Suppressor macrophage (primary cell): ENCODE measurements at places on chromosomes 3 and 15.

DNA sequence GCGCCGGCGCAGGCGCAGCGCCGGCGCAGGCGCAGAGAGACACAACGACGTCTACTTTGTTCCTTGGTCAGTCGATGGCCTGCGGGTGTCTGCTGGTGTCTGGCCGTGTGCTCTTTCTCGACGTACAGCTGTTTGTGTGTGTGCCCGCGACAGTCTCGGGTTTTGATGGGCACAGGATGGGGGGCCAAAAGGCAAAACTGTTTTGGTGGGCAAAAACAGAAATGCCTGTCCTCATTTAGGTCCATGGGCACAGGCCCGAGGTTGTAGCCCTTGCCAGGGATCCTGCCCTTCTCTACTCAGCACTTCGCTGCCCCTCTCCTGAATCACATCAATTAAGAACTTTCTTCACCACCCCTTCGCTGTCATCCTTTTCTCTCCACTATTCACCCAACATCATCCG is 184.8 kb upstream of the CHL1 start:
- DNase-seq: no peak

DNA sequence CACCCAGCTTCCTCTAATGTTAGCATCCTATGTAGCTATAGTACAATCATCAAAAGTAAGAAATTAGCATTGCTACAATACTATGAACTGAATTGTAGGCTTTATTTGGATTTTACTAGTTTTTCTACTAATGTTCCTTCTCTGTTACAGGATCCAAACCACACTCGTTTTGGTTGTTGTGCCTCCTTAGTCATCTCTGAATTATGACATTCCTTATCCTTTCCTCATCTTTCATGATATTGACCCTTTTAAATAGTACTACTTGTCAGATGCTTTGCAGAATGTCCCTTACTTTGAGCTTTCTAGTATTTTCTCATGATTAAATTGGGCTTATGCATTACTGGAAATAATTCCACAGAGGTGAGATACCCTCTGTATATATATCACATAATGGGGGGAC is 265.4 kb downstream of the VPS13C start:
- DNase-seq: no peak

- no peak for DNase-seq
Measured at GRCh38 chr15:41584636-41585126, 25.7 kb downstream of the TYRO3 start.

DNA sequence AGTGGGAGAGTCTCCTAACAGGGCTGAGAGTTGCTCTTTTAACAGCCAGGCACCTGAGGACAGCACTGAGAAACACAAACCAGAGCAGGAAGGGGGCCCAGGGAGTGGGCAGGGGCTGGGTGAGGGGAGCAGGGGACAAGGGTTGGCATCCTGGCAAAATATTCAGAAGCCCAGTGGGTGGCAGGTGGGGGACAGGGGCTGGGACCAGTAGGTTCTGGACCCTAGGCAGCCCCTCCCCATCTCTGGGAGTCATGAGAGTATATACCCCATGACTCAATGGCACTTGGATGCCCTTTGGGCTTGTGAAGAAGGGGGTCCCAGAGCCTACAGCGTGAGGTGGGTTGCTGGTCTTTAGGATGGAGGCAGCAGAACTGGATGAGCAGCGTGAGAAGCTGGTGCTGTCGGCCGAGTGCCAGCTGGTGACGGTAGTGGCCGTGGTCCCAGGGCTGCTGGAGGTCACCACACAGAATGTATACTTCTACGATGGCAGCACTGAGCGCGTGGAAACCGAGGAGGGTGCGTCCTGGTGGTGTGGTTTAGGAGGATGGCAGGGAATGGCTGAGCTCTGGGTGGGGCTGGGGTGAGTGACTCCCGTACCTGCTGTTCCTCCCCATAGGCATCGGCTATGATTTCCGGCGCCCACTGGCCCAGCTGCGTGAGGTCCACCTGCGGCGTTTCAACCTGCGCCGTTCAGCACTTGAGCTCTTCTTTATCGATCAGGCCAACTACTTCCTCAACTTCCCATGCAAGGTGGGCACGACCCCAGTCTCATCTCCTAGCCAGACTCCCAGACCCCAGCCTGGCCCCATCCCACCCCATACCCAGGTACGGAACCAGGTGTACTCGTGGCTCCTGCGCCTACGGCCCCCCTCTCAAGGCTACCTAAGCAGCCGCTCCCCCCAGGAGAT is 24.2 kb downstream of the NBEAL2 start:
- DNase-seq: peak; percentile 2

- DNase-seq: no peak
Measured at GRCh38 chr3:31364711-31365110, 168.0 kb upstream of the STT3B start.

- peak; percentile 84 for DNase-seq
Measured at GRCh38 chr3:161215185-161215584, 5.9 kb upstream of the NMD3 start.

GRCh38 chr3:46477145-46477544 is 12.4 kb upstream of the LTF start:
- DNase-seq: no peak

GRCh38 chr15:85926834-85927233 is 132.1 kb upstream of the KLHL25 start:
- no peak for DNase-seq

DNA sequence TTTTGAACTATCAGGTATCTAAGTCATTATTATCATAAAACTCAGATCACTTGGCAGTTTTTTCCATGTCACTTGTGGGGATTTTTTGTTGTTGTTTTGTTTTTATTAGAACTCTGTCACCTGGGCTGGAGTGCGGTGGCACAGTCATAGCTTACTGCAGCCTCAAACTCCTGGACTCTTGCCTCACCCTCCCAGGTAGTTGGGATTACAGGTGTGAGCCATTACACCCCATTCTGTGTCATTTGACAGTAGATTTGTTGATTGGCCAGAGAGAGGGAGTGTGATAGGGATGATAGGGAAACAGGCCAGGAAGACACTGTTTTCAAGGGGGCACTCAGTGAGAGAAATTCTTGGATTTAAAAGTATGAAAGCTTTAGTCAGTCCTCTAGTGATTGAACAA is 54.7 kb upstream of the SCAANT1 start:
- DNase-seq: no peak

GRCh38 chr3:58305882-58306711 is at the start of the genes HTD2 and RPP14:
Gene HTD2 (plus strand): TSS chr3:58306520. CDS start chr3:58317614, 11,094 bp downstream.
Gene RPP14 (plus strand): TSS chr3:58306245. CDS start chr3:58310330, 4,085 bp downstream.
- peak; percentile 100 for DNase-seq

DNA sequence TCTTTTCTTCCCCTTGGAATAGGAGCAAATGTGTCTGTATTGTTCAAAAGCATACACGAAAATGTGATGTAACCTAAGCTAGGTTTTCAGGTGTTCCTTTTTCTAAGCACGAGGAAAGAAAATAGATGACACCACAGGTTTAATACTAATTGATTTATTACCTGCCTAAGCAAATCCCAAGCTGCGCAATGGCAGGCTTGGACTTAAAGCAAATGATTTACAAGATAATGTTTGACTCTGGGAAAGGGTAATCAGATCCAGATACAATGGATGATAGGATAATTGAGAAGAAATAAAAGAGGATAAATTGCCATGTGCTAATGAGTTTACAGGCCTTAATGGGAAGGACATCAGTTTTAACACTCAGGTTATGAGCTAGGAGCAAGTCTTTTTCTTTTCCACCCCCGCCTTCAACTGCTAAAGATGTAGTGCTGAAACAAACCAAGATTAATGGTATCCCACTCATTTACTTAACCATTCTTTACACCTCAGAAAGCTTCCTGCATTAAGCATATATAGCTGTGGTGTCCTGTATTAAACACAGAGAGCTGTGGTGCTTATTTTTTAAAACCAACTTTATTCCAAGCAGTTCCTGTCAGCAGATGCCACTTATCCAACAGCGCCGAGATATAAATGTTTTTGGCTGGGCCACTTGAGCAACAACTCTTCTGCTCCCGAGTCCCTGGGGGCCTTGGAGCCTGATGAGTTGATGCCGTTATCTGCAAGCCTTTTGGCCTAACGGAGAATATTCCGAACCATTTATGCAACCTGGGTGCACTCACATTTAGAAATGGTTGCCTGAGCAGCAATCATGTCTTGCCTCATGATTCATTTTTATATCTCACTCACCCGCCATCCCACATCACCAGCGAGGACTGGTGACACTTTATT is 205.5 kb downstream of the MECOM start:
- no peak for DNase-seq

GRCh38 chr3:106862067-106862466 is 515.2 kb upstream of the CCDC54 start:
- DNase-seq: no peak

- no peak for DNase-seq
Measured at GRCh38 chr3:85977615-85978338, 1013.2 kb downstream of the VGLL3 start.

- no peak for DNase-seq
Measured at GRCh38 chr3:179174898-179175297, 26.7 kb downstream of the PIK3CA start.

DNA sequence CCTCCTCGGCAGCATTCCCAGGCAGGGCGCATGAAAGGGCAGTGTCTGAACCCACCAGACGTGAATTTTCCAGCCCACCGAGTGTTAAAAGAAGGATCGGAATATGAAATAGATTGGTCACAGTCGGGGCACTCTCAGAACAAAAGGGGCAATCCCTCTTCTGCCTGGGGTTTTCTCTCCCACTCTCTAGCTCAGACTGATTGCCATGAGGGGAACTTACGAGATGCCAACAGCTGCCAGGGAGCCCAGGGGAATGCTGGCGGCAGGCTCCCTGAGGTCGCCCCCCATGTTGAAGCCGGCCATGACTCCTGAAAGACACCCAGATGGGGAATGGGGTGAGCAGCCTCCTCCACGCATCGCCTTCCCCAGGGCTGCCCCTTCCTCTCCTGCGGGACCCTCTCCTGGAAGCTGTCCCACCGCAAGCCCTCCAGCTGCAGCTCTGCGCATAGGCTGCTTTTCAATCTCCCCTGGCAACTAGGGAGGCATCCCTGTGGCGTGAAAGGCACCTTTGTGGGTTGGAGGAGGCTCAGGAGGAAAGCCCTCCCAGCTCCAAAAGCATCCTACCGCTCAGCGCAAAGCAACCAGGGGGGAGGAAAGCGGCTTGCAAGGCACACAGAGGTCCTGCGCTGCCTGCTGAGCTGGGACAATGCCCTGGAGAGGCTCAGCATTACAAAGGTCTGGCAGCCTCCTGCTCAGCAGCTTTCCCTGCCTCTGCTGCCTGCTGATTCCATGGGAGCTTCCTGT is 64.8 kb upstream of the HEG1 start:
- no peak for DNase-seq

GRCh38 chr15:48602358-48603122 is 43.0 kb downstream of the FBN1 start:
- DNase-seq: no peak

DNA sequence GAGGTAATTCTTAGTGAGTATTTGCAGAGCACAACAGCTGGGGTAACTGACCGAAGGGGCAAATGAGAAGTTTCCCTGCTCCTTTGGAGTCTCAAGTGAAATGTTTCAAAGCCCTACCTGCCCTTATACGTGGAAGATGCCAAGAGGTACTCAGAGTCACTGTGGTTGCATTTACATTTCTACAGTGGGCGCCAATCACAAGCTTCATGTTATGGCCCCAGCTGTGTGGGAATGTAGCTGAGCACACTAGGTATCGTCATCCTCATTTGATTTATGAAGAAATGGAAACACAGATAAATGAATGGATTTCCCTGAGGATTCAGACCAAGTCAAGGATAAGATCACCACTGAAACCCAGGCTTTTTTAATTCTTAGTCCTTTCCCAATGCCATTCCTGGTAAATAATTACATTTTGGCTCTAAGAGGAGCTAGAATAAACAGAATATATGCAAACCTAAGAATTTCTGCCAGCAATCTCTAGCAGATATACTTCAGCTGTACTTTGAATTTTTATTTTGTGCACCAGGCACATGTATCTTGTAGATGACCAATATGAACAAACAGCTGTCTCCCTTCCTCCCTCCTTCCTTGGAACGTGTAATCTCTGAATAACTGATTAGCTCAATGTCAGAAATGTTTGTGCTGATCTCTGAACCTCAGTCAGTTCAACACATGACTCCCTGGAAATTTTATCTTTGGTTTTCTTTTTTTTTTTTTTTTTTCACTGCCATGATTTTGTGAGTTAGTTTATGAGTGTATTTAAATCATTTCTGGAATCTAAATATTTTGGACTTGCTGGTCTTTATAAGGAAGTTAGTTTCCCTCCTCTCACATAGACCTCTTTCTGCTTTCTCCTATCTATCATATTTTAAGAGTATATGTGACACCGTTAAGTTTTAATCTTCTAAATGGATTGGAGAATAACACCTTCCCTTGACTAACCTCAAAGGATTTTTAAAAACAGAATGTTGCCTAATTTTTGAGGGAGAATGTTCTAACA is 69.2 kb downstream of the MAP2K5 start:
- DNase-seq: no peak

DNA sequence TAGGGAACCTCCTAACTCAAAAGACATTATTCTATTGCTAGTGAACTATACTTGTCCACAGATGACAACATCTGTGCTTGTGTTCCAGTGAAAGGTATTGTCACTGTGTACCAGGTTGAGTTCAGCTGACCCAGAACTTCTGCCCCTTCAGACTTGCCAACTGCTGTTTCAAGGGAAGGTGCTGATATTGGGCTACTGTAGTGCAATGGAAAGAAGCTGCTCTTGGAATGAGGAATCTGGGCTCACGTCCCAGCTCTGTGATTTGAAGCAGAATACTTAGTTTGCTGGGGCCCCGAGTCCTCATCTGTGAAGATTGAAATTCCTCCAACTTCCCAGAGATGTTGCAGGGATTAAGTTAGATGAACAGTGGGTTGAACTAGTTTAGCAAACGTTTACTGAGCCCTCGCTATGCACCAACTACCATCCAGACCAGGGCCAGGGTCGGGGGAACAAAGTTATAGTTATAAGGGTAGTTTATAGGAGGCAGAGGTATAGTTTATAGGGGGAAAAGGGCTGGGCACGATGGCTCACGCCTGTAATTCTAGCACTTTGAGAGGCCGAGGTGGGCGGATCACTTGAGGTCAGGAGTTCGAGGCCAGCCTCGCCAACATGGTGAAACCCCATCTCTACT is 15.9 kb upstream of the UMPS start:
- DNase-seq: no peak

- DNase-seq: no peak
Measured at GRCh38 chr3:182501856-182502255, 291.4 kb upstream of the ATP11B start.

DNA sequence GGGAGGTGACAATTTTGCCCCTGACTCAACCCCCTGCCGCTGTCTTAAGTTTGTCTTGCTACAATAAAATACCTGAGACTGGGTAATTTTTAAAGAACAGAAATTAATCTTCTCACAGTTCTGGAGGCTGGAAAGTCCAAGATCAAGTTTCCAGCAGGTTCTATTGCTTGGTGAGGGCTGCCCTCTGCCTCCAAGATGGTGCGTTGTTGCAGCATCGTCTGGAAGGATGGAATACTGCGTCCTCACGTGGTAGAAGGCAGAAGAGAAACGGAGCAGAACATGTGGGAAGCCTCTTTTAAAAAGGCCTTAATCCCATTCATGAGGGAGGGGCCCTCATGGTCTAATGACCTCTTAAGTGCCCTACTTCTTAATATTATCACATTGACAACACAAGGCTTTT is 87.3 kb upstream of the SNTN start:
- no peak for DNase-seq

- DNase-seq: no peak
Measured at GRCh38 chr3:173799060-173799816, 401.7 kb downstream of the NLGN1 start.

DNA sequence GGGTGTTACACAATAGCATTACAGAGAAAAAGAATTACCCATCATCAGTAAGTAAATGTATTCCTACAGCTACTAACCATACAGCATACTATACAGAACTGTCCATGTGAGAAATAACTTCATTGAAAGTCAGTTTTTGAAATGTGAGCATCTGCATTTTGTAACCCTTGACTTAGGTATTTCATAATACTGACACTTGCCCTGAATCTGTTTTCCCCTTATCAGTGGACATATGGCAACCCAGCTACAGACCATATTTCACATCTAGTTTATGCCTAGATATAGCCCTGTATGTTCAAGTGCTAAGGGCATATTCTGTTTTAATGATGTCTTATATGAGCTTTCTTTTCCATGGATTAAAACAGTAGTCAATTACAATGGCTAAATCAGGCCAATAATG is 297.6 kb downstream of the TBC1D5 start:
- peak; percentile 23 for DNase-seq
